Pancreas (tissue), 10 donors: ENCODE measurements at places on chromosomes 6 and 20.

GRCh38 chr20:33474963-33475362 lies 14.9 kb upstream of the CBFA2T2 start:
- no peak for DNase-seq

DNA sequence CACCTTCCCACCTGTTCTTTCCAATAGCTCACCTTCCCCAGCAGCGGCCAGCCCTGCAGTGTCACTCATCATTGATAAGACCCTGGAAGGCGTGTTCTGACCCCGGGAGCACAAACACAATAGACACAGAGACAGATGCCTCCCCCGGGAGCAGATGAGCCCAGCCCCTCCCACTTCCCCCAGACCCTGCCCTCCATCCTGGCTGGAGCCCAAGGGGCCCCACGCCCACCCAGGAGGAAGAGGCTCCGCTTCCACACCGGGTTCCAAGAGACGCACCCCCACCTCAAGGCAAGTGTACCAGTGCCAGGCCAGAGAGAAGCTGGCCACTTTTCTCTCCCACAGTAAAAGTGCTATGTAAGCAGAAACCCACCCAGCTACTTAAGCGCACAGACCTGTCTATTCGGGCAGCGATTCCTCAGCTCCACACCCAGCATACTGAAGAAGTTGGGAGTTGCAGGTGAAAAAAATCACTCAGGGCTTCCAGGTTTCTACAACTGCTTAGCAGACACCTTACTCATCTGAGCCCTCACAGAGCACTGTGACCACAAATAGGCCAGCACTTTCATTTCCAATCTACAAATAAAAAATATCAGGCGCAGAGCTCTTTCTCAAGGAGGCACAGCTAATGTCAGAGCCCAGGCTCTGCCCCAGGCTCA lies 93.4 kb upstream of the NXT1 start:
- DNase-seq = no peak

GRCh38 chr6:142824426-142824825 lies 120.5 kb downstream of the HIVEP2 start:
- DNase-seq = no peak

- DNase-seq = no peak
Observed at GRCh38 chr20:34621383-34622367, 55.2 kb downstream of the PIGU start.

DNA sequence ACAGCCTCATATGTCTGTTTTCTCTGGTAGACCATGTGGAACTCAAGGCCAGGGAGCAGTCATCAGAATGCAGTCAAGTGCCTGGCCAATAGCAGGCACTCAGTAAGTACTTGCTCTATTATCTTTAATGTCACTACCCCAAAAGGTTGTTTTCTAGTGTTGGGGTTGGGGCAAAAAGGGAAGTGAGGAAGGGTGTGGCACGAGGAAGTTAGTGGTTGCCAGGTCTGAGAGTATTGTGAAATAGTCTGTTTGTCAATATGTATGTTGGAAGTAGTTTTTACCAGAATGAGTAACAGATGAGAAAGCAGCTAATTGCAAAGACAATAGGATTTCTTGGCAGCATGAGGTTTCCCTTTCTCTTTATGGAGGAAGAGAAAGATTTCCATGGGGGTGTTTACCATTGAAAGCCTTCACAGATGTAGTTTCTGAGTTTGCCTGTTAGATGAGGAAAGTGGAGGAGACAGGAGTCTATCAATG lies 59.5 kb upstream of the ARMH2 start:
- DNase-seq = no peak

DNA sequence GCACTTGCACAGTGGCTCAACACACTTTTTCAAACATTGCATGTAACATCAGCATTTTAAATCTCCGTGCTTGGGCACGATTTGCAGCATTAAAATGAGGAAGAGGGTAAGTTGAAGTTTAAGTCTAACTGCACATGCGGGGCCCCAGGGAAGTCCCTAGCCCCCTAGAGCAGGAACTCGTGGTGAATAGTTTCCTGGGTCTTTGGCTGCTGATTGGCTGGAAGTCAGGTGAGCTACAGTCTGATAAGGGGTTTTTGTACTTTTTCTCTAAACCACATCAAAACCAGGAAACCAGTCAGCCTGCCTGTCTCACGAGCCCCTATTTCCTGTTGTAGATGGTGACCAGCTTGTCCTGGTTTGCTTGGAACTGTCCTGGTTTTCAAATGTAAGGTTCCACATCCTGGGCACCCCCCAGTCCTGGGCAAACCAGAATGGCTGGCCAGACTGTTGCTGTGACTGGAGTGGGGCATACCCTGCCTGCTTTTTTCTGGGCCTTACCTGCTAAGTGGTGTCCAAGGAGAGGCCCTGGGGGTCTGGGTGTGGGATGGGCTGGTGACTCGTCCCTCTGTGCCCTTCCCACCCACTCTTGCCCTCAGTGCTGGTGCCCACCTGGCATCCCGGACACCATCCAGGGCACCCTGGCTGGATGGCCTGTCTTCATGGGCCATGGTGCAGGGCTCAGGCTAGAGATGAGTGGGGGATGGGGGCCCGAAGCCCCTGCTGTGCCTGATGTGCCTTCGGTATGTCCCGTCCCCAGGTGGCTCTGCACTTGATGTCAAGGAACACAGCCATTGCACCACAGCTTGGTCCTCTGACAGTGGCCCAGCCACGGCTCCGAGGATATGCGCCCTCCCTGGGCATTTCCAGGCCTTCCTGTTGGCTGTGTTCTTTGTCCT lies 31.8 kb downstream of the SUN5 start:
- no peak for DNase-seq

- no peak for DNase-seq
Observed at GRCh38 chr20:46967646-46968045, 73.0 kb downstream of the EYA2 start.
